NCI-H187 treated with DMSO at 0.1 percent for 48 hours (cell line): ENCODE measurements at places on chromosomes 13 and 19.

- no peak for DNase-seq
Measured at GRCh38 chr19:54523403-54523802, 20.8 kb downstream of the LAIR2 start.

DNA sequence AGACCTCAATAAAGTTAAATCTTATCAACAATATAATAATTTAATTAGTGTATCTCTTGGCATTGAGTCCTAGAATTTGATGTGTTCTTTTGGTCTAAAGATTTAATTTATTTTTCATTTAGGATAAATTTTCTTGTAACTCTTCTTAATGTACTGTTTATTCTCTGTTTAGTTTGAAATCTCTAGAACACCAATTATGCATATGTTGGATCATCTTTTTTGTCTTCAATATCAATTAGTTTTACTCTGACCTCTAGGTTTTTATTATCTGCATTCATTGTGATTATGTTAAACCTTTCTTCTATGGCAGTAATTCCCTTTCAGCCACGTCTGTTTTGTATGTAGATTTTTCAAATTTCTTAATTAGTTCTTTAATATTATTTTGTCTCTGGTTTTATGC is 93.8 kb upstream of the ARHGEF7 start:
- no peak for DNase-seq

GRCh38 chr13:101979825-101980224 is 422.0 kb downstream of the FGF14 start:
- DNase-seq, result no peak

GRCh38 chr19:49331616-49332055 is 3.6 kb upstream of the CD37 start:
- no peak for DNase-seq

DNA sequence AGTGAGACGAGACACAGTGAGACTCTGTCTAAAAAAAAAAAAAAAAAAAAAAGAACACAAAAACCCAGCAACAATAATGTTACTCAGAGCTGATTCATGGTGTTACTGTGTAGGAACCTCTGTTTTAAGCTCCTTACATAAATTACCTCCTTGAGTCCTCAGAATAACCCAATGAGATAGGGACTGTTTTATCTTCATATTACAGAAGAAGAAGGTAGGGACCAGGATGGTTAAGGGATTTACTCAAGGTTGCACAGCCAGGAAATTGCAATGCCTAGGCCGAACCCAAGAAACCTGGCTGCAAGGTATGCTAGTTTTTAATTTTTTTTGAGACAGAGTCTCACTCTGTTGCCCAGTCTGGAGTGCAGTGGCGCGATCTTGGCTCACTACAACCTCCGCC is 1.5 kb upstream of the DAND5 start:
- DNase-seq, result no peak

GRCh38 chr13:61391426-61391825 is 24.2 kb downstream of the PCDH20 start:
- DNase-seq, result no peak

DNA sequence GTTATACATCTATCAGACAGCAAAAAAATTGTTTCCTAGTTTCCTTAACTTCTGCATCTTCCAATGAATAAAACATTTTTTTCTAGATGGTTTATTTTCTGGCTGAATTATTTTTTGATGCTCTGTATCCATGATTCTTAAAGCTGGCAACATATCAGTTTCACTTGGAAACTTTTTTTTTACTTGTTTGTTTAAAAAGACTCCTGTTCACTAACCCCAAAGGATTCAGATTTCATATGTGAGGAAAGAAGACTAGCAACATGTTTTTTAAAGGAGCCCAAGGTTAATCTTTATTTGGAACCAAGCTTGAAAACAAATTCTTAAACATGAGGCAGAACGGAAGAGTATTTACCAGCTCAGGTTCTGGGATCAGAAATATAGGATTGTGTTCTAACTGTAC is 632.3 kb downstream of the SLITRK6 start:
- DNase-seq, result no peak

- DNase-seq, result no peak
Measured at GRCh38 chr13:109146912-109147647, 517.7 kb downstream of the MYO16 start.

DNA sequence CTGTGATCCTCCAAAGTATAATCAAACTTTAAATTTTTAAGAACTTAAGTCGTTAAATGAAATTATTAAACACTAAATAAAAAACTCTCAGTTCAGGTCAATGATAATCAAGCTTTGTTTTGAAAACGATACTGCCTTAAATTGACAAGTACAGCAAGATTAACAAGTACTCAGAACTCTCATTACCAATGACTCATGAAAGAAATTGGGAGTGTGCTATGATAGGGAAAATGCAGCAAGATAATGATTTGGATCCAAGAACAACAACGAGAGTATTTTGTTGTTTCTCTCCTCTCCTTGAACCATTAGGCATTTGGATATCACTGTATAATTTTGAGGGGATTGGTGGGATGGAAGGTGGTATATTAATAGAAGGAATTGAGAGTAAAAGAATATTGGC is 10.2 kb downstream of the N4BP2L2 start:
- no peak for DNase-seq

GRCh38 chr19:2848616-2849015 is 7.3 kb downstream of the ZNF555 start:
- no peak for DNase-seq

GRCh38 chr13:20525144-20525600 is 485 bp downstream of the CRYL1 start:
- DNase-seq, result no peak

GRCh38 chr19:15367439-15367838 is 12.1 kb downstream of the AKAP8 start:
- DNase-seq, result no peak
